ENCODE measurements at places on chromosomes 7 and 10.
A peak's percentile ranks its signal among the peaks of the same experiment; 100 is the strongest.

GRCh38 chr7:3367261-3367660 is 66.2 kb downstream of the SDK1 start:
- no peak for DNase-seq

DNA sequence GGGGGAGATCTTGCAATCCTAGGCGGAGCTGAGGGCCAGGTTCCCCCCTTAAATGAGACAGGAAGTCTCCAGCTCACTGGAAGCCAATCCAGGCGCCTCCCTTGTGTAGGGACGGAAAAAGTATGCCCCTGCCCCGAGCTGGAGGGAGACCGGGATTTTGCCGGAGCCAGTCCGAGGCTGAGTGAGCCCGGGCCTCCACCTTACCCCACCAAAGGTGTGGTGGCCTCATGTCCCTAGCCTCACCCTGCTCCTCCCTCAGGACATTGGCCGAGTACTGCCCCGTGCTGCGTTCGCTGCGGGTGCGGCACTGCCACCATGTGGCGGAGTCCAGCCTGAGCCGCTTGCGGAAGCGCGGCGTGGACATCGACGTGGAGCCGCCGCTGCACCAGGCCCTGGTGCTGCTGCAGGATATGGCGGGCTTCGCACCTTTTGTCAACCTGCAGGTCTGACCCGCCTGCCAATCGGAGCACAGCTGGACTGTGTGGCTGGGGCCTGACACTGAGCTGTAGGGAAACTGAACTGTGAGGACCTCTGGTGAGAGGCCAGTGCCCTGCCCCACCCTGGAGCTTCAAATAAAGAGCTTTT is 2.0 kb downstream of the FBXL15 start:
- DNase-seq, result peak; percentile 80

GRCh38 chr7:98877692-98878364 is 504 bp upstream of the TRRAP start:
- no peak for DNase-seq

DNA sequence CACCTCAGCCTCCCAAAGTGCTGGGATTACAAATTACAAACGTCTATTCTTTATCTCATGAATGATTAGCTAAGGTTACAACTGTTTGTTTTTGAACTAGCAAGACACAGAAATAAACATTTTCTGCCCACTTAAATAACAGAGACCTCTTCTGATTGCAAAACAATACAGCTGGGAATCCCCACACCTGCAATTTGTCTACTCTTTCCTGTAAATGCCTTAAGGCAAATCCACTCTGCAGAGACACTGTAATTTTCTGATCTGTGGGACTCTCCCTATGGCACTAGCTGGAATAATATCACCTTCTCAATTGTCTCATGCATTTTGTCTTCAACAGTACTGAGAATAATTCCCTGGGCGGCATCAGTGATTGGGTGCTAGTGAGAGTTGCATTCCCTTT is 149.3 kb upstream of the FAM3C start:
- no peak for DNase-seq

DNA sequence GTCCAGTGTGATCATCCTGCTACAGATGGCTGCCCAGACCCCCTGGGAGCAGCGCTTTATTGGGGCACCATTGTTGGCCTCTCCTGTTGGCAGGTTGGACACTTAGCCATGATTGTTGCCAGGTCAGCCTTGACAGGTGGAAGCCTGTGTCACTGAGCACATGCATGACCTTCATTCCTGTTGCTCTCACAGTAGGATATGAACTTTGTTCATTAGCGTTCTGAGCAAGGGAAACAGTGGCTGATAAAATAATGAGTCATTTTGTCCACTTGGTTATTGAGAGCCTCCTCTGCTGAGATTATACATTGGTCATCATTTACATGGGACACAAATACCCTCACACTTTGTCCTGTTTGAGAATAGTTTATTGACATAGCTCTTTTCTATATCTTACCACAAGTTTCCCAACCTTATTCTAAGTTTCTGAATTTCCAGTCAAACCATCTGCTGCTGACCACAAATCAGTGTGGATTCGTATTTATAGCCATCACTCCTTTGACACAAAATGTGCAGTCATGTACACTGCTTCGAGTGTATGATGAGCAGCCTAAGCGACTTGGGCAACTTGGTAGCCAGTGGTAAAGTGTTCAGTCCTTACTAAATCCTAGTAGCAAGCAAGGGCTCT is 102.6 kb downstream of the TPST1 start:
- DNase-seq, result no peak

- no peak for DNase-seq
Measured at GRCh38 chr7:150715738-150716137, 675 bp upstream of the GIMAP1 start.

- DNase-seq, result no peak
Measured at GRCh38 chr7:65966146-65966545, 15.9 kb downstream of the GUSB start.

GRCh38 chr10:110354322-110354766 is 49.6 kb upstream of the SMNDC1 start:
- no peak for DNase-seq

DNA sequence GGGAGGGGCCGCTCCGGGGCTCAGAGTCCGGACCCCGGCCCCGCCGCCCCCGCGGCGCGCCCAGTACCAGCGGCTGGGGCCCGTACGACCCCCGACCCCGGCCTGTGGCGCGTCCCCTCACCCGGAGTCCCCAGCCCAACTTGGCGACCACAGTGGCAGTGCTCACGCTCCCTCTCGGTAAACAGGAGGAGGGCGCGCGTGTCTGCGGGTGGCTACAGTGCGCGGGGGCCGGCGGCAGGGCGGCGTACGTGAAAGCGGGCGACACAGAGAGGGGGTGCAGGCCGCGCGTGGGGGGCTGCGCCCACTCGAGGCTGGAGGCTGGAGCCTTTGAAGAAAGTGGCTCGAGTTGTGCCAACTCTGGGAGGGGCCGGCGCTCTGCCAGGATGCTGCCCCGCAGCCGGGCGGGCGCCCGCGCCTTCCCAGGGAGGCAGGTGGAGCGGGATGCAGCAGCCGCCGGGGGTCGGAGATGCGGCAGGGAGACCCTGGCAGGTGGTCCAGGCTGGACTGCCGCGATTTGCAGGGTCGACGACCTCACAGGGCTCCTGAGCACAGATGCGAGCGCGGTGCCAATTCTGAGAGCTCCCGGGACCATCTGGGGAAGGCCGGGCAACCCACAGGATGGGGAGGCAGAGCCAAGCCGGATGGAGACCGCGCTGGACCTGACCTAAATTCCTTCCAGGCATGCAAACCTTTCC is 655 bp downstream of the PTPRE start:
- DNase-seq, result peak; percentile 65

- no peak for DNase-seq
Measured at GRCh38 chr10:125788156-125789034, 12.8 kb upstream of the MMP21 start.
